RPMI8226 (cell line): ENCODE measurements at places on chromosomes 11 and 22.
A peak's percentile ranks its signal among the peaks of the same experiment; 100 is the strongest.

DNA sequence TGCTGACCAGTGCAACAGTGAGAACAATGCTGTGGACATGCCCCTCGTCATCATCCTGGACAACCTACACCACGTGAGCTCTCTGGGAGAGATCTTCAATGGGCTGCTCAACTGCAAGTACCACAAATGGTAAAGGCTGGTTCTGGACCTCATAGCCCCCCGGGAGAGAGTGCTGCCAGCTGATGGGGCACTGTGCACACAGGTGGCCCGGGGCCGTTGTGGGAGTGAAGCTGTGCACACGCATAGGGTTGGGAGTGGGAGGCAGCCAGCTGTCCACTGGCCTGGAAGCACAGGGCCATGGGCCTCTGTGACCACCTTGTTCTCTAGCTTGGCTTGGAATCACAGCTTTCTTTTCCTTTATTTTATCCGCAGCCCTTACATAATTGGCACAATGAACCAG lies 57.0 kb downstream of the DBX1 start:
- no peak for DNase-seq

DNA sequence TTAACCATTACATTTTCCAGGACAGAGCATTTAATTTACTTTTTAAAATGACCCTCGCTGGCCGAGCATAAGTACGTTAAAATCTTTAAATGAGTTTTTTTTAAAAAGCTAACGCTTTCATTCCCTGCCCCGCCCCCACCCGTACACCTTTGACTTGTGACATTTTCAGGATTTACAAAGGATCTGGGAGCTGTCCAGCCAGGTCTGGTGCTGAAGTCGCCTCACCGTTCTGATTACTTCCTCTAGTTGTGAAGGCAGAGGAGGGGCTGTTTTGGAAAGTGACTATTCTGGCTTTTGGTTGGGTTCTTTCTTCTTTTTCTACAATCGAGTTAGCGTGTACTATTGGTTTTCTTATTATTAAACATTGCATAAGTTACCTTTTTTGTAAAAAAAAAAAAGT lies 2.9 kb downstream of the C11orf87 start:
- peak; percentile 65 for DNase-seq

- DNase-seq: no peak
These were observed 57.6 kb downstream of the FBXO7 start for GRCh38 chr22:32531931-32532819.

DNA sequence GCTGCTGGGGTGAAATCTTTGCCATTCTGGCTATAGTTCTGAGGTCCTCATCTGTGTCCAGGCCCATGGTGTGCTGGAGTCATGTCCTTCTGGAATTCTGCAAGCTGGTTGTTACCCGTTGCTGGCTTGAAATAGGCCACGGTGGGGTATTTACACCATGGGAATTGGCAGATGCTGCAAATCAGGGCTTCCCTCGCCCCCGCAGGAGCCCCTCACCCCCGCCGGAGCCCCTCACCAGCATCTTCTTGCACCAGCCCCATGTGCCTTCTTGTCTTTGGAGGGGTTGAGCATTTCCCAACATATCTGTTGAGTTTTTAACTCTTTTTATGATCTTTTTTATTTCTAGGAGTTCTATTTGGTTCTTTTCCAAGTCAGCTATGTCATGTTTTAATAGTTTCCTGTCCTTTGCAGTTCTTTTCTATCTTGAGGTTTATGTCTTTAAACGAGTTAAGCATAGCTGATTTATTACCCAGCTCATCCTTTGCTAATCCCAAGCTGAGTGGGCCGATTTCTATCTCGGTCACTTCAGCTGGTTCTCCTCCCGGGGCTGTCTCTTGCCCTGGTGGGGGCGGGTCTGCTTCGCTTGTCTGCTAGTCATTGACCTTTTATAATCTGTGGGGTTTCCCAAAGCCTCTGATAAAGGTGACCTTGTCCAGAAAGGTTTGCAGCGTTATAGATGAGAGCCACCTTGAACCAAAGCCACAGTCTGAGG lies 17.6 kb downstream of the ANO1 start:
- DNase-seq: no peak

- DNase-seq: no peak
These were observed 92.2 kb upstream of the SORL1-AS1 start for GRCh38 chr11:121544956-121545355.

DNA sequence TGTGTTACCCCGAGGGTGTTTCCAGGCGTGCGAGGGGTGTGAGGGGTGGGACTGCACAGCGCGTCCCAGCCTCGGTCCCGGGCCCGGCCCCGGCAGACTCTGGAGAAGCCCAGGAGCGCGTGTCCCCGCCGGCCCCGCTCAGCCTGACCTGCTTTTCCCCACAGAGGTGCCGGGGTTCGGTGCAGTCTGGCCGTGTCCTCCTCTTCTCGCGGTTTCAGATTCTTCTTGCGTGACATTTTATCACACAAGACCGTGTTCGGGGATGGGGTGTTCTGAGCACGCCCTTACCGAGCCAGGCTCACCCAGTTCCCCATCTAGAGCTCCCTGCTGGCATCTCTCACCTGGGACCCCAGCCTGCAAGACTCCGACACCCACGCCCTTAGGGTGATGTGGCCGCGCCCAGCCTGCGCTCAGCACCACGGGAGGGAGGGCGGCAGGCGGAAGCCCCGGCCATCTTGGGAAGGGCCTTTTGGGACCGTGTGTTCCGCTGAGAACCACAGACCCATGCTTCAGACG lies 775.6 kb downstream of the BRD1 start:
- DNase-seq: no peak

DNA sequence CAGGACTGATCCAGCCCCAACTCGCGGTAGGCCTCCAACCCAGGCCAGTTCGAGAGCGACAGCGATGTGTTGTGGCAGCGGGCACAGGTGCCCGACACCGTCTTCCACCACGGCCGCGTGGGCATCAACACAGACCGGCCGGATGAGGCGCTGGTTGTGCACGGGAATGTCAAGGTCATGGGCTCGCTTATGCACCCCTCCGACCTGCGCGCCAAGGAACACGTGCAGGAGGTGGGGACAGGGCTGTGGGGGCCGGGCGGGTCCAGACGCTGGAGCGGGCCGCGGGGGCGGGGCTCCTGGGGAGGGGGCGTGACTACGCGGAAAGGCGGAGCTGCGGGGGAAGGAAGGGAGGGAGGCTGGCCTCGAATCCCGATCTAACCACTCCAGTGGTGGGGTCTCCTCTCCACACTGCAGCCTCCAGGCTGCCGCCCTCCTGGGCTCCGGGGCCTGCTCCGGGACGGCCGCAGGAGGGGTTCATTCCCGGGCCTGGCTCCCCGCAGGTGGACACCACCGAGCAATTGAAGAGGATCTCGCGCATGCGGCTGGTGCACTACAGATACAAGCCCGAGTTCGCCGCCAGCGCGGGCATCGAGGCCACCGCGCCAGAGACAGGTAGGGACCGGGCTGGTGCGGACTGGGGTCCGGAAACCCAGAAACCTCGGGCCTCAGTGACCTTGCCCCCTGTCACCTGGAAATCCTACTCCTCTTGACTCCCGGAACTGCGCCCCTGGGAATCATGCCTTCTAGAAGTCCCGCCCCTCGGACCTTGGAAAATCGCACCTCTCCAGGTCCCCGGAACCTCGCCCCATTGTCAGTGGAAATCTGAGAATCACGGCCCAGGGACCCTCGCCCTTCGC lies 14.9 kb downstream of the TMEM258 start:
- DNase-seq: peak; percentile 69

GRCh38 chr22:27580311-27580897 lies 221.2 kb downstream of the MN1 start:
- DNase-seq: peak; percentile 31

GRCh38 chr11:90438069-90438468 lies 215.2 kb upstream of the CHORDC1 start:
- DNase-seq: no peak

DNA sequence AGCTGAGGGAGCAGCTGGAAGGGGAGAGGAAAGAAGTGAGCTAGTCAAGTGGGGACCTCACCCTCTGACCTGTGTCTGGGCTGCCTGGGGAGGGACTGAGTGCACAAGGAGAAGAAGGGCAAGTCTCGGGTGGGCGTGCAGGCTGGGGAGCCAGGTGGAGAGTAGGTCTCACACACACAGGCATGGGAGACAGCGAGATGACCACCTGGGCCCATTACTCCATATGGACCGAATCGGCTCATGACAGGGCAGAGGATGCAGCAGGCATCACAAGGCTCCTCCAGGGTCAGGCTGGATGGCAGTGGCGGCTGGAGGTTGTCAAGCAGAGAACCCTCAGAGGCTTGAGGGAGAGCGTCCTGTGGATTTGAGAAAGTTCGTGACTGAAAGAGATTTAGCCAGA lies 63.5 kb downstream of the CEP164 start:
- no peak for DNase-seq

- DNase-seq: no peak
These were observed 423 bp downstream of the PEX16 start for GRCh38 chr11:45917286-45917622.

DNA sequence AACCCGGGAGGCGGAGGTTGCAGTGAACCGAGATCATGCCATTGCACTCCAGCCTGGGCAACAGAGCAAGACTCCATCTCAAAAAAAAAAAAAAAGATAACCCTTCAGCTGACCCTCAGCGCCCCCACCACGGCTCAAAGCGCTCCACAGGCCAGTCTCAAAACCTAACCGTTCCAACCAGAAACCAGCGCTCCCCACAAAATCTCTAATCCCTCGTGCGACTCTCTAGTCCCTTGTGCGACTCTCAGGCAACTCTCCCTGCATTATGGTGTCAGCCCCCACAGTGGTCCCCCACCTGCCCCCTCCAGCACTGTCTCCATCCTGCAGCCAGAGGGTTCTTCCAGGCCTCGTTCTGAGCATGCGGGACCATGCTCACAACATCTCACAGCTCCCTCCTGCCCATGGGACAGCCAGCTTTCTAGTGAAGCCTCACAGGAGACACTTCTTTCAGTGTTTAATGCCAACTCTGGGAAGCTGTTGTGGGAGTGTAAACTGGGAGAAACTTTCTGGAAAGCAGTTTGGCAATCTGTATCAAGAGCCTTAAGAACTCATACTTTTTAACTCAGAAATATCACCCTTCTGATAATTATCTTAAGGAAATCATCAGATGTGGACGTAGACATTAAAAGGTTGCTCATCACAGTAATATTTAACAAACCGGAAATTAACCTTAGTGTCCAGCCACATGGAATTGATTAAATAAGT lies 4.2 kb upstream of the RASGRP2 start:
- no peak for DNase-seq

DNA sequence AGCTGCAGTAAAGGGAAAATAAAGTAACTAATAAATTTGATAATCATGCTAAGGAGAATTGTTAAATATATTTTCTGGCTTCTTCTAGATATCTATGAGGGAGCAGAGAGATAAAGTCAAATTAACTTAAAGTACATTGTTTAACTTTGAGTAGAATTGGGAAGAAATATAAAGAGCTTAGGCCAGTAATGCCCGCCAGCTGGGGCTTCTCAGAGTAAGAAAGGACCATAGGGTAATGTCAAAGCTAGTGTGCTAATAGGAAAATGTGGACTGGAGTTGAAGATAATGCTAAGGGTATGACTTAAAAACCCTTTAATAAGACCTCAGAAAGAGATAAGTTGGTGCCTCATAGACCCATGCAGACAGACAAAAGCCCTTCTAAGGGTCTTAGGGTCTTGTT lies 411.6 kb upstream of the ANO3 start:
- no peak for DNase-seq

- peak; percentile 89 for DNase-seq
These were observed 14.0 kb downstream of the RAC2 start for GRCh38 chr22:37229805-37230672.
